ENCODE measurements at places on chromosomes 1 and 21.

GRCh38 chr1:206050655-206051235 is 2.2 kb upstream of the RHEX start:
- peak; percentile 94 for DNase-seq

GRCh38 chr1:10865518-10866320 is 69.3 kb upstream of the CASZ1 start:
- no peak for DNase-seq

DNA sequence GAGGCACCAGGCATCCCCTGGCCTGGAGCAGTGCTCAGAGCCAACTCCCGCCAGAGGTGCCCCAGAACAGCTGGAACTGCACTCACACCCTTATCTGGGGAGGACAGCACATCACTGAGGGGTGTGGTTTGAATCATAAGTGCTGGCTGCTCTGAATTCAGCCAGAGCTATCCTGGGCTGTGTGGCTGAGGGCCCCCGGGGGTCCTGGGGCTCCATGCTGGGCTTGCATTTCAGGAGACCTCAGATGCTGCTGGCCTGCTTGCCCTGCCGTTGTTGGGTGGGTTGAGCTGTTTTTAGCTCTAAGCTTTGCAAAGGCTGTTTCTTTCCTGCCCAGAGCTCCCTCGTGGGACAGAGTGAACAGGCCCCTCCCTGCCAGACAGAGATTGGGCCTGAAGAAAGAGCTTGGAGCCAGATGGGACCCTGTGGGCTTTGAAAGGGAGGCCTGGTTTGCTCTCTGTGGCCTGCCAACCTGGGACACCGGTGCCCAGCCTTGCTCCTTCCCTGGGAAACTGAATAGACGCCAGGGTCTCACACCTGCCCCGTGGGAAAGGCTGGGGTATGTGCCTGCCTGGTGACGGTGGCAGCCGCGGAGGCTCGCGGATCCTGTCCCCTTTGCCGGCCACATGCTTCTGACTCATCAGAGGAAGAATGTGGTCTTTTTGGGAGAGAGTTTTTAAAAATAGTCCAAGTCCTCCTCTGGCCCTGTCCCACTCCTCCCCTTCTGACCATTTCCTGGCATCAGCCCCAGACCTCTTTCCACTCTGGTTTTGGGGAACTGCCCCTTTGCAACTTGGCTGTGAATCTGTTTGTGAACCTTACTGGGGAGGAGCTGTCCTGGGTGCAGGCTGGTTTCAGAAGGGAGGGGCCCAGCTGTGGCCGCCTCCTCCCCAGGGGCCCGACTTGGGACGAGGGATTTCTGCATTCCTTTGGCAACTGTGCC is 30.0 kb downstream of the ARHGEF10L start:
- DNase-seq = peak; percentile 95

- no peak for DNase-seq
These were observed 7.9 kb downstream of the ATP5IF1 start for GRCh38 chr1:28243685-28244311.

DNA sequence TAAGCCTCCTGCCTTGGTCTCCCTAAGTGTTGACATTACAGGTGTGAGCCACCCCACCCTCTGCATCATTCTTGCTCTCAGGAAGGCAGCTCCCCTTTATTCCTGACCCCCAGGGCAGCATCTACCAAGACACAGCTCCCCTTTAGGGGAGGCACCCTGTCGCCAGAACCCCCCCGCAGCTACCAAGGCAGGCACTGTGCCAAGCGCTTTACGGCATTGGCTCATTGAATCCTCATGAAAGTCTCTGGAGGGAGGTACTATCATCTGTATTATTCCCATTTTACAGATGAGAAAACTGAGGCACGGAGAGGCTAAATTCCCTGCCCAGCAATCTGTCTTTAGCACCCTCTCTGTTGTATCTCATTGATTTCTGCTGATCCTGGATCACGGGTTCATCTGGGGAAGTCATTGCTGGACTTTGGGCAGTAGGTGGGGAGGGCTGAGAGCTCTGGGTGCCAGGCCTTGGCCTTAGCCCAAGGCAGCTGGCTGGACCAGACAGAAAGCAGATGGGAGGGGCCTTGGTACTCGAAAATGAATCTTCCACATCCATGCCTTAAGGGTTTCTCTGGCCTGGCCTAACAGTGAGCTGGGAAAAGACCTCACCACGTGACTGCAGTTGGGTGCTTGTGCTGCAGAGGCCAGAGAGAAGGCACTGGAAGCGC is 5.9 kb downstream of the PLOD1 start:
- no peak for DNase-seq

DNA sequence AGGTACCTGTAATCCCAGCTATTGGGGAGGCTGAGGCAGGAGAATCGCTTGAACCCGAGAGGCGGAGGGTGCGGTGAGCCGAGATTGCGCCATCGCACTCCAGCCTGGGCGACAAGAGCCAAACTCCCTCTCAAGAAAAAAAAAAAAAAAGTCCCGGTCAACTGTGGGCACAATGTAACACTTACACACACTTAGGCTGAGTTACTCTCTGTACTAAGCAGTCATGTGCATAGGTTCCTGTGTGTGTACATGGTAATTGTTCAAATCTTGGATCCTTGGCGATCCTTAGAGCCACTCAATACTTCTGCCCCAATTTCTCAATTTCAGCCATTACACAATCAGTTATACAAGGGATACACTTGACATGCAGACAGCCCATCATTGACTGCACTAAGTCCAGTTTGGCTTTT is 11.6 kb downstream of the SDCCAG8 start:
- DNase-seq = peak; percentile 82

GRCh38 chr1:219900201-219900600 is 28.2 kb downstream of the SLC30A10 start:
- DNase-seq = no peak

DNA sequence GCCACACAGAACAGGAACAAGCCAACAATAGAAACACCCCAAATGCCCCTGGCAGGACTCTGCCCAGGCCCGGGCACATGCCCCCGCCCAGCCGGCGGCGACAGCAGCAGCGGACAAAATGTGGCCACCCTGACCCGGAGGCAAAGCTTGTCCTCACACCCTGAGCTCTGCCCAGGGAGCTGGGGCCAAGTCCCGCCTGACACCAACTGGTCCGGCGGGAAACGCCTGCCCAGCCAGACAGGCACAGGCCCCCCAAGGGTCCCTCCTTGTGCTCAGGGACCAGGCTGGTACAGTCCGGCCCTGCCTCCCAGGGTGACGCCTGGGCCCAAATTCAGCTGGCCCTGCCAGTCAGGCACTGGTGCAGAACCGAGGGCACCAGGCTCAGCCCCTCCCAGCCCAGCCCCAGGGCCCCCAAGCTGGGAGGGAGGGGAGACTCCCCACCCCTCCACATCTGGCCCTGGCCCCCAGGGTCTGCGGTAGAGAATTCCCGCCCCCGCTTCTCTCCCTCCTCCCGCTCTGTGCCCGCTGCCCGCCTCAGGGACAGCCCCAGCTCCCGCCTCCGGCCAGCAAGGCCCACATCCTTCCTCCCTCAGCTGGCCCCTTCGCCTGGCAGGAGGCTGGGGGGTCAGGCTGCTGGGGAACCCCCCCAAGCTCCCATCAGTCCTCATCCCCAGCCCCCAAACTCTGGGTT is 2.0 kb downstream of the AHDC1 start:
- DNase-seq = no peak

GRCh38 chr1:224644553-224645154 is 28.5 kb downstream of the CNIH3 start:
- DNase-seq = peak; percentile 51

GRCh38 chr1:227896710-227897655 is 50.7 kb downstream of the WNT9A start:
- DNase-seq = no peak

DNA sequence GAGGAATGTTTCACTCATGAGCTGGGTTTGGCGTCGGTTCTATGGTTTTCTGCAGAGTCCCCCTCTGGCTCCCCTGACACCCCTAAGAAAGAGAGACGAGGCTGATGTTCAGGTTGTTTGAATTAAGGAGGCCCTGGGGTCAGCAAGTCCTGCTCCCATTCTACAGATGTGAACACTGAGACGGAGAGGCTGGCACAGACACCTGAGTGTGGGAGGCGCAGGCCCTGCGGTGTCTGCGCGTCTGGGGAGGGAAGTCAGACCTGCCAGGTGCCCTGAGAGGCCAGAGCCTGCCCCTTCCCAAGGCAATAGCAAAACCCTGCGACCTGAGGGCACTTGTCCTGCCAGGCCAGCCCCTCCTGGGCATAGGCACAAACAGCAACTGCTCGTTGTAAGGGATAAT is 47.7 kb downstream of the MEGF6 start:
- no peak for DNase-seq

GRCh38 chr1:232873931-232874330 is 68.7 kb downstream of the MAP10 start:
- DNase-seq = no peak

- DNase-seq = no peak
These were observed 41.0 kb downstream of the GATAD2B start for GRCh38 chr1:153881751-153882150.

GRCh38 chr1:71196685-71197084 is 115.8 kb upstream of the ZRANB2 start:
- peak; percentile 21 for DNase-seq

- no peak for DNase-seq
These were observed 19.3 kb downstream of the C1orf52 start for GRCh38 chr1:85240174-85240601.

DNA sequence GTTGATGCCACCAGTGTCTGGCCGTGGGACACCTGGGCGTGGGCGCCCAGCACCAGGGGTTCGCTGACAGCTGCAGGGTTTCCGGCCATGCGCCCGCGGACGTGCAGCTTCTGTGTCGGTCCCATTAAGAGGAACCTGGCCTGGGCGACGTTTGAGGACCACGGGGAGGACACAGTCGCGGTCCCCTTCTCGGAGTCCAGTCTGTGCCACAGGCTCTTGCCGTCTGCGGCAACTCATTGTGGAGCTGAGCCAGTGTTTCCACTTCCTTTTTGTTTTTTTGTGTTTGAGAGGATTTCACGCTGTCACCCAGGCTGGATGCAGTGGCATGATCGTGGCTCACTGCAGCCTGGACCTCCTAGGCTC is 1.6 kb upstream of the C1orf159 start:
- peak; percentile 57 for DNase-seq

DNA sequence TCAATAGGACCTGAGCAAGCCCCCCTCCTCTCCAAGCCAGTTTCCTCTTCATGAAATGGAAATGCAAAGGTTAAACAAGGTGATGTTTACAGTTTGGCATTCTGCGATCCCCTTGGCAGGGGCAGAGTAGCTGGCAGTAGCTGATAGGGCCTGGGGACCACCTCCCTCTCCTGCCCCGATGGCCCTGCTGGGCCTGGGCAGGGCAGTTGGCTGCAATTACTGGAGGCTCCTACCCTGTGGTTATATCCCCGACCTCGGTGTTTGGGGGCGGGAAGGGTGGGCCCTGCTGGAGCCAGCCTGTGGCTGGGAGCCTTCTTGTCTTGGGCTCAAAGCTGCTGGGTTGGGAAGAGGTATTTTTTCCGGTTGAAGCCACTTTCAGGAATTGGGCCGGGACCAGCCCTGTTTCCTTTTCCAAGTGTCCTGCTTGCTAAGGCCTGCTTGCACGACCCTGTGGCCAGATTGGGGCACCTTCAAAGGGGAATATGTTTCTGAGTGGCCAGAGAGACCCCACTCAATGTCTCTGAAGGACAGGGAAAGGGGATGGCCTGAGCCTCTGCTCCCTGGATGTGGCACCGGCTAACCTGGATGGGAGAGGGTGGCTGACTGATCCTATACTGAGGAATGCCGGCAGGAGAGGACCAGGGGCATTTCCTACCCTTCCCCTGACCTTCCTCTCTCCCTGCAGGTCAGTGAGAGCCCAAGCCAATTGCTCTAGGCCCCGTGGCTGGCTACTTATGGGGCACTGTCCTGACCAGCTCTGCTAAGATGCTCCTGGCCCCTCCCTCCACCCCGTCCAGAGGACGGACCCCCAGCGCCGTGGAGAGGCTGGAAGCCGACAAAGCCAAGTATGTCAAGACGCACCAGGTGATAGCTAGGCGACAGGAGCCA is 1.9 kb downstream of the FAM110D start:
- DNase-seq = no peak

DNA sequence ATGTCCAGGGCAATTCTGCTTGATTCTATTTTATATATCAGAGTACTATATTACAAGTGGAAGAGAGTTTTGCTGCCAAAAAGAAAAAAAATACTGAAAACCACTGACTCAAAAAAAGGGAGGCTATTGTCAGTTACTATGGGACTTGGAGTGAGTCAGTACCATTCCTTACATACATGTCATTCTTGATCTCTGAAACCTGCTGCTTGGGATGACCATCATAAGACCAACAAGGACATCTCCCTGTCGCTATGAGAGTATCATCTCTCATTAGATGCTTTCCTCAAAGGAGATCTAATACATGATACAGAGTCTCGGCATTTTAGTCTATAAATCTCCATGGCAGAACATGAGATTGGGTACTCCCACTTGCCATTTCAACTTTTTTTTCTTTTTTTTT is 11.8 kb upstream of the INPP5B start:
- no peak for DNase-seq

DNA sequence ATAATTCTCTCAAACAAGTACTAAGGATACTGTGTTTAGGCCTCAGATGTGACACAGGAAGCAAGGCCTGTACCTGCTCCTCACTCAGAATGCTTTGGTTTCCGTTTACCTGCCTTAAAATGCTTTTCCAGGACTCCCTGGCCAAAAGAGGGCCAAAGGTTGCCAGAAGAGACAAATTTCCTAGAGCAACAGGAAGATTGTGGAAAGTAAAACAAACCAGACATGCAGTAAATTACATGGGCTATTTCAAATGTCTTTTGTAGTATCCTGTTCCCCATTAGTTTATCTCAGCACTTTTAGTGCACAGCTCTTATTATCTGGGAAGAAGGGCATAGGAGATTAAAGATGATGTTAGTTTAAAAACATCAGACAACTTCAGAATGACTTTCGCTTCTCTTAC is 280.0 kb downstream of the NFIA start:
- DNase-seq = no peak

DNA sequence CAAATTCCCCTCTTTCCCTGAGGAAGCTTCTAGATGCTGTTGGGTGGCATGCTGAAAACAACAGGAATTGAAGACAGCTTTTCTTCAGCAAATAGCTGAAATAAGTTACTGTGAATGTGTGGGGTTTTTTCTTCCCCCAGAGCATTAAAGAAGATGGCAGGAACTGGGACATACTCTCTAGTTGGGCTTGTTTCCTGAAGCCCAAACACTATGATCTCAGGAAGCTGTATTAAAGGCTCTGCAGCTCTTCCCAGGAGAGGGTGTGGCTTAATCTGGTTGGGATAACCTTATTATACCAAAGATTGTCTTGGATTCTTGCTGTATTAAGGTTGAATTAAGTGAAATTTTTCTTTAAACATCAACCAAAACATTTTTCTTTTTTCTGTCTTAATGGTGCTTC is 64.9 kb upstream of the LMO4 start:
- DNase-seq = no peak

GRCh38 chr1:76059451-76059850 is 15.1 kb upstream of the ST6GALNAC3 start:
- no peak for DNase-seq

DNA sequence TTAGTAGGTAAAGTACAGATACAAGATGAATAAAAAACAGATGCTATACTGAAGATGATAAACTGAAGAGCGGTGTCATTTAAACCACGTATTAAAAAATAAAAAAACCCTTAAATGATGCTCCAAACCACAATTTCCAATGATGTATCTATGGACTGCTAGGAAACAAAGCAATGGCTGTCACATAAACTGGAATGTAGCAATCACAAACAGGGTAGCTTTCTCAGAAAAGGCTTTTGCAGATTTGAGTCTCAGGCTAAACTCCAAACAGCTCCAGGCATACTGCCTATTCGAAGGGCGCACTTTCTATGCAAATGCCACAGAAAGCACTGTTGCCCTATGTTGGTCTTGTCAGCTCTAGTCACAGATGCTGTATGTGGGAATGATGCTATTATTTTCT is 12.4 kb upstream of the H3-3A start:
- no peak for DNase-seq

GRCh38 chr1:155892796-155893195 is 18.4 kb downstream of the RIT1 start:
- no peak for DNase-seq

- no peak for DNase-seq
These were observed 905.8 kb upstream of the ADGRL2 start for GRCh38 chr1:80894921-80895320.
